ENCODE measurements at places on chromosomes 6 and 20.

DNA sequence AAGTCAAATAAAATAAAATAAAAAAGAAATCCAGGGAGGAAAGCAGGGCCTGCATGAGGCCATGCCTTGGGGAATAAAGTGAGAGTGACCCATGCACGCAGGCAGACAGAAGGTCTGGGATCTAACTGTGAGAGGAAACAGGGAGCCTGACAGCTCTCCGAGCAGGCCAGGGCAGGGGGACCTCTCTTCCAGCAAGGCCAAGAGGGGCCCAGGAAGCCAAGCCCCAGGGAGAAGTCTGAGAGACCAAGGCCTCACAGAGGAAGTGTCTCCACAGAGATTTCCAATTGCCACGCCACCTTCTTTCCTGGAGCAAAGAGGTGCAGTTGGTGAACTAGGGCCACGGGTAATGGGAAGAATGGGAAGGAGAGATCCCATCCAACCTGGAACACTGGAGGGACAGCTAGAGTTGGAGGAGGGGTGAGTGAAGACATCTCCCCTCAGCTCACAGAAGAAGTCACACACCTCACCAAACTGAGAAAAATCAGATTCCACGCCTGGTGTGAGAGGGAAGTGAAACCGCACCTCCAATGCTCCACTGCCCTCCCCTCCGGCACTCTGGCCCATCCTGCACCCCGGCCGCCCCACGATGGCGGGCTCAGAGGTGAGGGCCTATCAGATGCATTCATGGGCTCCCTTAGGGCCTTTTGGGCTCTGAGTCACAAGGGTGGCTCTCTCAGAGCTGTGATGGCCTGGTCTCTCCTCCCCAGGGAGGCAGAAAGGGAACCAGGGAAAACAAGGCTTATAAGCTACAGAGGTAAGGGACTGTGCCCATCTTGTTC, 25.1 kb upstream of the TAF8 start:
- DNase-seq = peak; percentile 85

- no peak for DNase-seq
Measured at GRCh38 chr20:31824554-31825313, 5.6 kb downstream of the MYLK2 start.

DNA sequence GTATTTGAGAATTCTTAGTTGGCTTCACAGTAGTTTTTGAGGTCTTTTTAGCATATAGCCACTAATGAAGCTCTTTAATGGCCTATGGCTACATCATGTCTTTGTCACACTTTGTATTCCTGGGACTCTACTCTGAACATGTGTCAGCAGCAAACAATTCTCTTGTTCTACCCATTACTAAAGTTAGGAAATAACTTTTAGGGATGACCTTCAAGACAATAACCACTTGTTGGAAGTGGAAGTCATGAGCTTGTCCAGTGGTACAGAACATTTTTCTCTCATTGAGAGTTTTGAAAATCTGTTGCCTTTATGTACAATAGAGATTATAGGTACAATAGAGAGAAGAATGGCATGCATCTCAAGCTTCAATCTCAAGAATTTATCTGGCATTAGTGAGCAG, 571.6 kb upstream of the JAG1 start:
- DNase-seq = no peak

GRCh38 chr6:42275376-42276033, 57.8 kb upstream of the MRPS10 start:
- no peak for DNase-seq
